ENCODE measurements at places on chromosomes 7 and 10.

DNA sequence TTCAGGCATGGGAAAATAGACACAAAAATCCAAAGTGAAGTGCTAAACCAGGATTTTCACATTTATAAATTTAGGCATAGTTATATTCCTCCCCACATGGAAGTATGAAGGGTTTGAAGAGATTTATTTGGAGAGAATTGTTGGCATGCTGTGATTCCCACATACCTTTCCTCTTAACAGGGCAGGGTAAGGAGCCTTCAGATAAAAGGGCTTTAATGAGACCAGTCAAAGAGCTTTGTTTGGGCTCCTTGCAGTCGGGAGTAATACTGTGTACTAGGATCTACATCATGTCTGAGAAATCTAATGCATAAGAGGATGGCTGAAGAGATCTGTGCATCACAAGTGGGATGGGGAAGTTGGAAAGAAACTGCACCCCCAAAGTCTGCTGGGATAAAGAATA is 140.8 kb upstream of the PTN start:
- no peak for DNase-seq

DNA sequence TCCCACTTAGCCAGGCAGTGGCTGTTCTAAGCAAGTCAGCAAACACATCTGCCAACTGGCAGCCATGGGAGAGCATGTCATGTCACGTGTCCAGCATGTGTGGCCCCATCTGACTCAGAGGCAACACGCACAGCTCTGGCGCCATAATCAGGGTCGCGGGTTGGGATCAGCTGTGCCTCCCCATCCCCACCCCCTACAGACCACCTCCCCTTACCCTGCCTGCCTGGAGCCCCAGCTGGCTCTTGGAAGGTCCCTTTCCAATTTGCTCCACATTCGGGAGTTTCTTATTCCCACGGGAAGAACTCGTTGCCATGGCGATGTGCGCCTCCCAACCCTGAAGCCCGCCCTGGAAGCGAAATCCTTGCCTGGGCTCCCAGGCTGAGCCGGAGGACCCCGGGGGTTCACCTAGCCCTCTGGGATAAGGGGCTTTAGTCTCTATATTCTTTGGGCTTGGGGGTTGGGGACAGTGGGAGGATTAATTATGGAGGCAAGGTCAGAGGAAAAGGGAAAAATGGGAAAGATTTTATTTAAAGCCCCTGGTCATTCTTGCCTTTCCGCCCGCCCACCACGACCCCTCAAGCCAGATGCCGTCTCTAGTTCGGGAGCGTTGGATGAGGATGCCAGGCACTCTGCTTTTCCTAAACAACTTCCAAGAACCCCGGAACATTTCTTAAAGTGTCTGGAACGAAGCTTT is 283.7 kb downstream of the ZEB1 start:
- no peak for DNase-seq

DNA sequence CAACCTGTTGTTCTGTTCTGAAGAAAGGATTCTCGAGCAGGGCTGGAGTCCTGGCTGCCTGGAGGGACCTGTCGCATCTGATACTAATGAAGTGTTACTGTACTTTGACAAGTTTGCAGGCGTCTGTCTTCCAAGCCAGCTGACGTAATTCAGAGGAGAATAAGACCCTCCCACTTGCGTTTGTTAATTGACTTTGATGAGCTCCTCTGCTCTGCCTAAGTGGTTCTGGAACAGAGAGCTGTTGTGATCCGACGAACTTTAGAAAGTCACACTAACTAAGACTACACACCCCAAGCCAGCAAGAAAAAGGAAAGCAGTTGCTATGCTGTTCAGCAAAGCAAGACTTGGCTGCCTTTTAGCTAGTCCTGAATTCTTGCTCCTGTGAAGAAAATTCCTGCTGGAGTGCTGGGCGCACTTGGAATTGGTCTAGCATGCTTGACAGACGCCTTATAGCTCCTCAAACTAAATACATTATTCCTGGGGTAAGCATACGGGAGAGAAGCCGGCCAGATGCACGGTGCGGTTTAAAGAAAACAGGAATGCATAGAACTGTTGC is 200.3 kb downstream of the CACNB2 start:
- DNase-seq = no peak

GRCh38 chr10:129689671-129690071 is 222.6 kb downstream of the MGMT start:
- no peak for DNase-seq

DNA sequence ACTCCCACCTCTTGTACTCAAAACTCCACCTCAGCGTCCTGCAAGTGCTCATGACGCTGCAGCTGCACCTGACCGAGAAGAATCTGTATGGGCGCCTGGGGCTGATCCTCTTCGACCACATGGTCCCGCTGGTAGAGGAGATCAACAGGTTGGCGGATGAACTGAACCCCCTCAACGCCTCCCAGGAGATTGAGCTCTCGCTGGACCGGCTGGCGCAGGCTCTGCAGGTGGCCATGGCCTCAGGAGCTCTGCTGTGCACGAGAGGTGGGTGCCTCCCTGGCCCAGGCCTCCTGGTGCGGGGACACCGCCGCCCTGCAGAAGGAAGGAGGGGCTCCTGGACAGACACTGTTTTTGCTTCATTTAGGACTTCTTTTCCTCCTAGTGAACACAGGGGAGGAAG is 10.3 kb downstream of the INTS15 start:
- no peak for DNase-seq

- DNase-seq = no peak
These were observed 102.8 kb downstream of the TNS3 start for GRCh38 chr7:47478926-47479711.

DNA sequence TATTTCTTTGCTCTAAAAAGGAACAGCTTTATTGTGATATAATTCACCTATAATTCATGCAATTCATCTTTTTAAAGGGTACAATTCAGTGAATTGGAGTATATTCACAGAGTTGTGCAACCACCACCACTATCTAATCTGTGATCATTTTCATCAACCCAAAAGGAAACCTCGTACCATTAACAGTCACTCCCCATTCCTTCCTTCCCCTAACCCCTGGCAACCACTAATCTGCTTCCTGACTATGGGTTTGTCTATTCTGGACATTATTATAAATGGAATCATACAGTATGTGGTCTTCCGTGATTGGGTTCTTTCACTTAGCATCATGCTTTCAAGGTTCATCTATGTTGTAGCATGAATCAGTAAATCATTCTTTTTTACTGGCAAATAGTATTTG is 52.3 kb downstream of the MKI67 start:
- DNase-seq = no peak

DNA sequence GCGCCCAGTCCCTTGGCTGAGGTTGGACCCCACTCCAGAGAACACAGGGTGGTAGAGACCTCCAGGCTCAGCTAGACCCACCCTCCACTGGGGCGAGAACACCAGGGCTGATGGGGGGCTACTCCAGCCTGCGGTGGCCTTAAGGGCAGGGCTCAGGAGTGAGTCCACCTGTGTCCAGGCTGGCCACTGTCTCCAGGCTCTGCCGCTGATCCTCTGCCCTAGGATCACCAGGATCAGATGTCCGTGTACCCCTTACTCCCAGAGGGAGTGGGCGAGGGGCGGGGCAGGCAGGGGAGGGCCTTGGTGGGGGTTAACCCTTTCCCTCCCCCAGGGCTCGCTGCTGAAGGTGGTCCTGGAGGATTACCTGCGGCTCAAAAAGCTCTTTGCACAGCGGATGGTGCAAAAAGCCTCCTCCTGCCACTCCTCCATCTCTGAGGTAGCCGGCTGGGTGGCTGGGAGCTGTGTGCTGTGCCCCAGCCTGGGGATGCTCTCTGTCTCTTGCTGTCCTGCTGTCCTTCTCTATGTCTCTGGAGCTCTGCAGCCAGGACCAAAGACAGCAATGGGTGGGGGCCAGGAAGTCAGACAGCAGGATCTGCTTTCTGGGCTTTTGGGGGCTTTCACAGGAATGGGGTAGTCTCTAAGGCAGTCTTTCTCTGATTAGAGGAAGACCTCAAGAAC is 38.0 kb downstream of the PSAP start:
- no peak for DNase-seq

GRCh38 chr10:133024704-133025557 is 62.8 kb upstream of the ADGRA1 start:
- no peak for DNase-seq

GRCh38 chr7:137204246-137204645 is 139.3 kb downstream of the PTN start:
- no peak for DNase-seq

GRCh38 chr7:115145512-115145911 is 223.6 kb downstream of the MDFIC start:
- DNase-seq = no peak

DNA sequence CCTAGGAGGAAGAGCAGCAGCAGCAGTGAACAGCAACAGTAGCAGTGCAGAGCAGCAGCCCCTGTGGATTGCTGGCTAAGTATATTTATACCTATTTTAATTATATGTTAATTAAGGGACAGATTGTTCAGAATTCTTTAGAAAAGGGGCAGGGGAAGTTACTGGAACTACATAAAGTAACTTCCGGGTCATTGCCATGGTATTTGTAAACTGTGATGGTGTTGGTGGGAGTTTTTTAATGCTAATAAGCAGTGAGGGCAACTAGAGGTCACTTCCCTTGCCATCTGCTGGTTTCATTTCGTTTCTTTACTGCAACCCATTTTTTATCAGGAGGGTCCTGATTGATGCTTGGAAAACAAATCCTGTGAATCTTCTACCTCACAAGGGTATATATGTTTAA is 229.8 kb upstream of the PODXL start:
- DNase-seq = no peak

GRCh38 chr10:114043532-114044246 is at the start of gene ADRB1:
ADRB1 (plus strand) TSS chr10:114043866; CDS start chr10:114044133, 267 bp downstream.
- no peak for DNase-seq

GRCh38 chr10:98470850-98471249 is 24.1 kb upstream of the HPS1 start:
- DNase-seq = no peak

DNA sequence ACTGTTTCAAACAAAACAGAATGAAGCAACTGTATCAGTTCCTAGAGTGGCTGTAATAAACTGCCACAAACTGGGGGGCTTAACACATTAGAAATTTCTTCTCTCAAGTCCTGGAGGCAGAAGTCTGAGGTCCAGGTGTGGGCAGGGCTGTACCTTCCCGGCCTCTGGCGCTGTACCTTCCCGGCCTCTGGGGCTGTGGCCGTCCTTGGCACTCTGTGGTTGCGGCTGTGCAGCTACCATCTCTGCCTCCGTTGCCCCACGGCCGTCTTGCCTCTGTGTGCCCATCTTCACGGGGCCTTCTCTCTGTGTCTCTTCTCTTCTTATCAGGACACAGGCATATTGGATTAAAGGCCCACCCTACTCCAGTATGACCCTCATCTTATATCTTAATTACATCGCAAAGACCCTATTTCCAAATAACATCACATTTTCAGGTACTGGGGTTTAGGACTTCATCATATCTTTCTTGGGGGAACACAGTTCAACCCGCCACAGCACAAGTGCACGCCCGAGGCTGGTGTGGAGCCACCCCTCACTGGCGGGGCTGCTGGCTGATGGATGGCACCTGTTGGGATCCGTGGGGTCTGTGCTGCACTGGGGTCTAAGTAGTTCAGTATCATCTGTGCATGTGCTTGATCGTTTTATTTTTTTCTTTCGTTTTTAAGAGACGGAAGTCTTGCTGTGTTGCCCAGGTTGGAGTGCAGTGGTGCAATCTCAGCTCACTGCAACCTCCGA is 123.2 kb downstream of the ACTR3B start:
- DNase-seq = no peak

DNA sequence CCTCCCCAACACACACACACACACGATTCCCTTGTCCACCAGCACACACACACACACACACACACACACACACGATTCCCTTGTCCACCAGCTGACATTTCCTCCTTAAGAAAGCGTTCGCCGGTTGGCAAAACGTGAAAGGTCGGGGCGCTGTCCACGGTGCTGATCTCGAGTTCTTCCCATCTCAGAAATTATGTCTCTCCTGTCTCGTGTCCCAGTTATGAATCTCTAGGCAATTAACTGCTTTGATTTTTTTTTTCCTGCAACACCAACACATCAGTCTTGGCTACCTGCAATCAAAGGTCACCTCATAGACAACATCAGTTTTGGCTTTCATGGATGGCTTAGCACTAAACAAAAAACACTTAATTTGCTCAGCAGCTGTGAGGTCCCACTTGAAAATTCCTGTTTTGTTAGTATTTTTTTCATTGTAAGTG is 1.9 kb downstream of the INA start:
- no peak for DNase-seq

GRCh38 chr7:41955451-41955850 is 252.6 kb upstream of the INHBA start:
- no peak for DNase-seq

- DNase-seq = no peak
These were observed 1133.4 kb downstream of the XPNPEP1 start for GRCh38 chr10:108789919-108790318.

DNA sequence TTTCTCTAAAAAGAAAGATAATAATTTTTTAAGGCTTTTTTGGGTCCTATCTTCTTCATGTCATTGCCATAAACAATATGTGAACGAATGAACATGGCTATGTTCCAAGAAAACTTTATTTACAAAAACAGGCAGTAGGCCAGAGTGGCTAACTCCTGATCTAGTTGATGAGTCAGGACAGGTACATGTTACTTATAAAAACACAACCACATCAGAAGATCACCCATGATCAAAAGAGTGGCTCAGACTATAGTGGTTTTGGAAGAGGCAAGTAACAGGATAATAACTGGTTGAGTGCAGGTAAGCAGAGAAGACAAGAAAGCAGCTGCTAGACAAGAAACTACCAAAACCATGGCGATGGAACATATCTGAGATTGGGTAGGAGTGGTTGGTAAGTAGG is 468.7 kb downstream of the KCNMA1 start:
- no peak for DNase-seq

GRCh38 chr7:135365721-135366120 is 132.1 kb downstream of the STRA8 start:
- no peak for DNase-seq

- no peak for DNase-seq
These were observed 24.9 kb downstream of the TRRAP start for GRCh38 chr7:98903246-98903645.

DNA sequence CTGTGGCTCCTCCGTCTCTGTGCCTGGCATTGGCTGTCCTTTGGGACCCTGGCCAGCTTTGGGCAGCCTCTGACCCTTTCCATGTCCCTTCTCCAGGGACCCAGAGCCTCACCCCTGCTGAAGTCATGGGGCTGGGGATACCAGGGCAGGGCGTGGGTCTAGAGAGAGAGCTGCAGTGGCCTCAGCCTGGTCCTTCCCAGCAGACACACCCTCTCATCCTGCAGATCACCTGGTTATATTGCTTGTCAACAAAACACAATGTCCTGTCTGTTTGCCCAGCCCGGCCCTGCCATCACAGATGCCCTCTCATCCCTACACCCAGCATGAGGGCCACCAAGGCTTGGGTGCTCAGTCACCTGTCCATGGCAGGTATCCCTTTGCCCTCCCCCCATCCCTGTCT is 1.8 kb downstream of the MUC17 start:
- DNase-seq = no peak

DNA sequence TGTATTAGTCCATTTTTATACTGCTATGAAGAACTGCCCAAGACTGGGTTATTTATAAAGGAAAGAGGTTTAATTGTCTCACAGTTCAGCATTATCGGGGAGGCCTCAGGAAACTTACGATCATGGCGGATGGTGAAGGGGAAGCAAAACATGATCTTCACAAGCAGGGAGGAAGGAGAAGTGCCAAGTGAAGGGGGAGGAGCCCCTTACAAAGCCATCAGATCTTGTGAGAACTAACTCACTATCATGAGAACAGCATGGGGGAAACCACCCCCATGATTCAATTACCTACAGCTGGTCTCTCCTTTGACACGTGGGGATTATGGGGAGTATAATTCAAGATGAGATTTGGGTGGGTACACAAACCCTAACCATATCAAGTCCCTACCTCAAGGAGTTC is 85.4 kb downstream of the JAZF1 start:
- DNase-seq = no peak
